ENCODE measurements at places on chromosomes 11 and 22.

DNA sequence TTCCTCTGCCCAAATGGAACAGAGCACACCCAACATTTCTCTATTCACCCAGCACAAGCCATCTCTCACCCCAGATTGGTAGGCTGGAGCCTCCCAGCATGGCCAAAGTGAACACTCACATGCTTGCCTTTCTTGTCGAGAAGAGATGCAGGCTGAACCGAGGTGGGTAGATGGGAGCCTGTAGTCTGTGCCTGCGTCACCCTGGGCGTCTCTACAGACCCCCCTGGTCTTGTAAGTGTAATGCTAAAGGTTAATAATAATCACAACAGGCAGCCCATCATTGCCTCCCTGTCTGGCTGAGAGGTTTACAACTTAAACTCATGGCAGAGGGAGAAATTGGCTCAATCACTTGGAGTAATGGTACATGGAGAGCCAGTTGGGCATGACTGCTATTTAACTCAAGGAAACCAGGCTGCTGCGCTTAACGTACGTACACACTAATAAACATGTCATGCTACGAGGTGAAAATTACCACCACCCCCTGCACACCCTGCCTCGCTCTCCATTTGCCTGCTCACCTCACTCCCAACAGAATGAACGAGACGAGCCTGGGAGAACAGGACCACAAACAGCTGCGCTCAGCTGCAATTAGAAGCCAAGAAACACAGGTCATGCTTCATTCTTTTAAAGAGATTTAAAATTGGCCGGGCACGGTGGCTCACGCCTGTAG lies 9.1 kb upstream of the ZBTB16 start:
- no peaks in the 10 kb centered on the region for H3K36me3 ChIP-seq
- DNase-seq, result no peak
- peaks cover 29% of the 10 kb centered on the region for H3K4me1 ChIP-seq
- no peak overlapping the region for H3K27ac ChIP-seq
- no peaks in the 10 kb centered on the region for H3K27me3 ChIP-seq

DNA sequence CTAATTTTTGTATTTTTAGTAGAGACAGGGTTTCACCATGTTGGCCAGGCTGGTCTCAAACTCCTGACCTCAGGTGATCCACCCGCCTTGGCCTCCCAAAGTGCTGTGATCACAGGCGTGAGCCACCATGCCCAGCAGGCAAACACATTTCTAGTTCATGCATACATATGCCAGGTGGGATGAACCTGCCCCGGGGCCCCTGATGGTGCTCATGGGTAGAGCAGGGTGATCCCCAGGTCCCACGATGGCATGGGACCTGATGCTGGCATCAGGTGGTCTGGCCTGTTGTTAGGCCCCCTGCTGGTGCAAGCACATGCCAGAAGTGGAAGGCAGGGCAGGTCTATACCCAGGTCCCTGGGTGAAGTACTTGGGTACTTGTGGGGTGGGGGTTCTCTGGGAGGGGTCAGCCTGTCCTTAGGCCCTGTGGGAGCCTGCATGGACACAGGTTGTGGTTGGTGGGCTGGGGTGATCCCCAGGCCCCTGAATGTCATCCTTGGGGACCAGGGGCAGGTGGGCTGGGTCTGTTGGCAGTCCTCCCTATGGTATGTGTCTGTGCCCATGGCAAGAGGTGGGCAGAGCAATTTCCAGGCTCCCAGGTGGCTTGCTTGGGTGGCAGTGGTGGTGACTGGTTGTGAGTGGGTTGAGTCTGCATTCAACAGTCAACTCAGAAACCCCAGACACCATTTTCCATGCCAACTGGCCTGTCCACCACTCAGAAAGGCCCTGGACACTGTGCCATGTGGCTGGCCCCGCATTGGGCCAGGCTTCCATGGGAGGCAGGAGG lies 9.6 kb upstream of the RGL4 start:
- H3K27ac ChIP-seq, result no peak overlapping the region
- H3K27me3 ChIP-seq, result no peaks in the 10 kb centered on the region
- no peak overlapping the region for H3K4me3 ChIP-seq
- no peaks in the 10 kb centered on the region for H3K36me3 ChIP-seq

DNA sequence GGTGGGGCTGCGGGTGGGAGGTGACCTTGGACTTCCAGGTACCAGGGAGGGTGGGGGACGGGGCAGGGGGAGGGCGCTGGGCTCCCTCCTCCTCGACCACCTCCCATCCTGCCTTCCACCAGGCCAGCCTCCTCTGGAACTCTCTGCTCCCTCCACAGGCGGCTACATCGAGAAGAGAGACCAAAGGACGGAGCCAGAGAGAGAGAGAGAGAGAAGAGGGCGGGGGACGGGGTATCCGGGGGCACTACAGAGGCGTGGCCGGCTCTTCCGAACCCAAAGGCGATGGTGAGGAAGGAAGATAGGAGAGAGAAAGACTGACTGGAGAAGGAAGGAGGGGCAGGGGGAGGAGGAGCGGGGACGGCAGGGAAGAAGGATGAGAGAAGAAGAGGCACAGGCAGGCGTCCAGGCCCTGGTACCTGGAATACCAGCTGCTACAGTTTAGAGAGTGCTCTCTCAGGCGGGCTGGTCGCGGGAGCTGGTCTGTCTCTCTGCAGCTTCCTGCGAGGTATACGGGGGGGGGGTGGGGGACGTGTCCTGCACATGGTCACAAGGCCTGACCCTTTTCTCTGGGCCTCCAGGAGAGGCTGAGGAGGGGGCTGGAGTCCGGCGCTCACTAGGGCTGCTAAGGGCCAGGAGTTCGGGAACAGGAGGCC lies 38.0 kb downstream of the IGSF9B start:
- H3K4me1 ChIP-seq, result peaks cover 3% of the 10 kb centered on the region
- H3K27me3 ChIP-seq, result no peaks in the 10 kb centered on the region
- DNase-seq, result no peak
- no peak overlapping the region for H3K4me3 ChIP-seq
- H3K36me3 ChIP-seq, result no peaks in the 10 kb centered on the region
- no peak overlapping the region for H3K27ac ChIP-seq

- no peaks in the 10 kb centered on the region for H3K36me3 ChIP-seq
- H3K27me3 ChIP-seq, result peaks cover 94% of the 10 kb centered on the region
- no peaks in the 10 kb centered on the region for H3K4me1 ChIP-seq
- no peak for DNase-seq
- H3K27ac ChIP-seq, result no peak overlapping the region
- no peak overlapping the region for H3K4me3 ChIP-seq
Measured at GRCh38 chr22:22721681-22722354, 77.4 kb downstream of the GGTLC2 start.

GRCh38 chr22:32636884-32637283 lies 162.3 kb downstream of the FBXO7 start:
- no peak overlapping the region for H3K4me3 ChIP-seq
- no peak for DNase-seq
- H3K27ac ChIP-seq, result no peak overlapping the region
- no peaks in the 10 kb centered on the region for H3K27me3 ChIP-seq

DNA sequence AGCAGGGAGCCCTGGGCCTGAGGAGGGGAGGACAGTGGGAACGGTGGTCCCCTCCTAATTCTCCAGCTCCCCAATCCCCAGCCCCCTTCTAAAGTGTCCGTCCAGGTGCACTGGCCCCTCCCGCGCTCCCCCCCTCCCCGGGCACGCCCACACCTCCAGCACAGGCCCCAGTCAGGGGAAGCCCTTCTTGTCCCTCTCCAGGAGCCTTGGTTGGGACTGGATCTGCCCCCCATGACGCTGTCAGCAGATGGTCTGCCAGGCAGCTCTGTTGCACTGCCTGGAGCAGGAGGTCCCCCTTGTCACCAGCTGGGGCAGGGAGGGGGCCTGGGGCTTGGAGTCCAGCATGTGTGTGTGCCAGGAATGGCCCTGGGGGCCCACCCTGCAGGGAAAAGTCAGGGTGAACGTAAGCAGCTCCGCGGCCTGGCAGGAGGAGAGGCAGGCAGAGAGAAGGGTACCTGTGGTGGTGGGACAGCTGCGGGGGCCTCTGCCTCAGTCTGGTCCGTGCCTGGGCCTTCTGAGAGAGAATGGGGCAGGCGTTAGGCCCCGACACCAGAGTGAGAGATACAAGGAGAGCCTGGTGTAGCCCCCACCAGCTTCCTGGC lies 1.6 kb downstream of the IRF7 start:
- peaks cover 16% of the 10 kb centered on the region for H3K4me1 ChIP-seq
- H3K27ac ChIP-seq, result no peak overlapping the region
- peaks cover 3% of the 10 kb centered on the region for H3K36me3 ChIP-seq

GRCh38 chr11:81278991-81279390 lies 1454.7 kb downstream of the FAM181B start:
- peak overlapping the region; percentile 6 for H3K4me3 ChIP-seq
- no peak for DNase-seq
- peaks cover 22% of the 10 kb centered on the region for H3K4me1 ChIP-seq
- H3K36me3 ChIP-seq, result no peaks in the 10 kb centered on the region
- H3K27me3 ChIP-seq, result no peaks in the 10 kb centered on the region
- H3K27ac ChIP-seq, result no peak overlapping the region

DNA sequence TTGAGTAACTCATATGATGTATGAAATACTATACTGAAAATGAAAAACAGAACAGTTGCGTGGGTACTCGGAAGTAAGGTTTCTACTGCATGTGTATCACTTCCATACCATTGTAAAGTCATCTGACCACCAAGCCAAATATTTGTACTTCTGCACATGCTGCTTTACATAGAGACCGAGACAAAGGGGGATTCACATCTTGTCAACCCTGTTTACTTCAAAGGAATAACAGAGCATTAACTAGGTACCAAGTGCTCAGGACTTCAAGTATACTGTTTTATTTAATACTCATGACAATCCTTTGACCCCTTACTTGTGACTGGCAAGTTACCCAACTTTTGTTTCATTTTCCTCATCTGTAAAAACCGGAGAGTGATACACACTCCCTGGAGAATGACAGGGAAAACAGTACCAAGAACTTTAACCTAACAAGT lies 9.9 kb downstream of the MAPK1 start:
- H3K36me3 ChIP-seq, result no peaks in the 10 kb centered on the region
- no peak overlapping the region for H3K4me3 ChIP-seq
- no peaks in the 10 kb centered on the region for H3K27me3 ChIP-seq
- no peak for DNase-seq
- H3K4me1 ChIP-seq, result peaks cover 68% of the 10 kb centered on the region

GRCh38 chr11:122197066-122197987 lies 81.3 kb upstream of the BLID start:
- H3K4me1 ChIP-seq, result peaks cover 6% of the 10 kb centered on the region
- H3K27me3 ChIP-seq, result no peaks in the 10 kb centered on the region
- H3K36me3 ChIP-seq, result no peaks in the 10 kb centered on the region
- H3K27ac ChIP-seq, result no peak overlapping the region
- no peak for DNase-seq
- H3K4me3 ChIP-seq, result no peak overlapping the region

DNA sequence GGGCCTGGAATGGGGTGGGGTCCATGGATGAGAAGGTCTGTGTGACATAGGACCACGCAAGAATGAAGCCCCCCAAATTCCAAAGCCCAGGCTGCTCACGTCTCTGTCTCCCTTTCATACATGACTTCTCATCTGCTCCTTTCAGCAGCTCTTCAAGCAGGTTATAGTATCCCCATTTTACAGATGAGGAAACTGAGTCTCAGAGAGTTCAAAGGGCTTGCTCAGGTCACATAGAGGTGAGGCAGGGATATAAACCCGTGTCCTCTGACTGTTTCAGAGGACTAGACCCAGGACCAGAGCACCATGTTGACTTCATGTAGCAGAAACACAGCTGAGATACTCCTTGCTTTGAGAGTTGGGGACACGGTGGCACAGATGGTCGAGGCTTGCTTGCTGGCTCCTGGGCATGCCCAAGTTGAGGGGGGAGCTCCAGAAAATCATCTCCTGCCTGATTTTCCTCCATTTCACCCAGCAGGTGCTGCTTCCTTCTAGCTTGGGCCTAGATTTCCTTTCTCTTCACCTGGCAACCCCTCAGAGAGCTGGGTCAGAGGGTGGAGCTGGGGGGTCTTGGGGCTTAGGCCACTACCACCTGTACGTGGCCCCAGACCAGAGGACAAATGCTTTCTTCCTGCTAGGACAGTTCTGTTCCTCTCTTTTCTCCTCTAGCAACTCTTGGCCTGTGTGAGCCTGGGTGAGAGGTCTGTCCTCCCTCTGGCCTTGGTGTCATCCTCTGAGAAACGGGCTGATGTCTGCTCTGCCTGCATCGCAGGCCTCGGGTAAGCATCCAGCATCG lies 24.1 kb upstream of the THY1 start:
- no peaks in the 10 kb centered on the region for H3K4me1 ChIP-seq
- no peaks in the 10 kb centered on the region for H3K36me3 ChIP-seq
- H3K27ac ChIP-seq, result peak overlapping the region; percentile 64
- no peak for DNase-seq
- H3K4me3 ChIP-seq, result no peak overlapping the region
- no peaks in the 10 kb centered on the region for H3K27me3 ChIP-seq

DNA sequence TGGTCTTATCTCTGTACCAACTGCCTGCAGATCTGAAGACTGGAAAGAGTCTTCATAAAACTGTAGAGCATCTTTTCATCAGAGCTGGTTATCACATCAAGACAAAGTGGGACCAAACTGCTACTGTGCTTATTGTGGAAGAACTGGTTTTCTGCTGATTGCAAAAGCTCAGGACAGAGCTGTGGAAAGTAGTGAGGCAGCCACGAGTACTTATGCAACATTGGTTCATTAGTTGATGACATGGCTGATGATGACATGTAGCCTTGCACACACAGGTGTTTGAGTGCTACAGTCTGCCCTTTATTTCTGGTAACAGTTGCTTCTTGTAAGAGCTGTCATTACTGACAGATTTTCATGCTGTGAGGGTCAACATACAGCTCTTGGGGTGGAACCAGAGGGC lies 185.4 kb upstream of the GUCY1A2 start:
- no peak overlapping the region for H3K4me3 ChIP-seq
- no peaks in the 10 kb centered on the region for H3K36me3 ChIP-seq

DNA sequence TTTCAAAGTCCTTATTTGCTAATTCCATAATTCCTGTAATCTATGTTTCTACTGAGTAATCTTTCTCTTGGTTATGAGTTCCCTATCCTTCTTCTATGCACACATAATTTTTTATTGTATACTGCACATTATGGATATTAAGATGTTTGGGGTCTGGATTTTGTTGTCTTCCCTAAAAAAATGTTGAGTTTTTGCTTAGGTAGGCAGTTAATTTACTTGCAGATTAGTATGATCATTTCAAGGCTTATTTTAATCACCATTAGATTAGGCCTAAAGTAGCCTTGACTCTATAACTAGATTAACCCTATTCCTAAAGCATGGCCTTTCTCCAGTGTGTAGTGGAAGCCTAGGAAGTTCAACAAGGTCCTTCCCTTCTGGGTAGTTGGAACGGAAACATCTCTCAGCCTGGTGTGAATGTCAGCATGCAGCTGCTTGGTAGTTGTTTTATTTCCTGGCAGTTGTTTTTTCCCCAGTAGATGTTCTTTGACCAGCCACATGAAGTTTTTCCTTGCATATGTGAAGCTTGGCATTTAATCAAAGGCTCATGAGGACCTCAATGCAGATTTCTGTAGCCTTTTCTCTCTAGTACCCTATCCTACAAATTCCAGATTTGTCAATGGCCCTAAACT lies 419.3 kb upstream of the NARS2 start:
- H3K36me3 ChIP-seq, result peaks cover 8% of the 10 kb centered on the region
- H3K4me3 ChIP-seq, result no peak overlapping the region
- no peak overlapping the region for H3K27ac ChIP-seq
- peaks cover 8% of the 10 kb centered on the region for H3K4me1 ChIP-seq
- DNase-seq, result no peak
- no peaks in the 10 kb centered on the region for H3K27me3 ChIP-seq

- H3K27me3 ChIP-seq, result peaks cover 15% of the 10 kb centered on the region
- H3K36me3 ChIP-seq, result no peaks in the 10 kb centered on the region
- H3K4me1 ChIP-seq, result peaks cover 3% of the 10 kb centered on the region
- no peak overlapping the region for H3K4me3 ChIP-seq
Measured at GRCh38 chr22:43436868-43437267, 25.1 kb downstream of the MPPED1 start.

- H3K4me1 ChIP-seq, result peaks cover 49% of the 10 kb centered on the region
- peak; percentile 38 for DNase-seq
- H3K27me3 ChIP-seq, result peaks cover 13% of the 10 kb centered on the region
- H3K27ac ChIP-seq, result peak within 1 kb of the TSS; percentile 83
Measured at GRCh38 chr11:86672007-86672621, at the start of gene ME3. TSS of gene ME3 (minus strand) at chr11:86672616.
